Vagina (tissue), 2 donors: ENCODE measurements at places on chromosomes 7 and 10. TPM values are rescaled to one million over a fixed set of nuclear protein-coding genes. Genes with fewer than 3 reads are reported as not detected.

DNA sequence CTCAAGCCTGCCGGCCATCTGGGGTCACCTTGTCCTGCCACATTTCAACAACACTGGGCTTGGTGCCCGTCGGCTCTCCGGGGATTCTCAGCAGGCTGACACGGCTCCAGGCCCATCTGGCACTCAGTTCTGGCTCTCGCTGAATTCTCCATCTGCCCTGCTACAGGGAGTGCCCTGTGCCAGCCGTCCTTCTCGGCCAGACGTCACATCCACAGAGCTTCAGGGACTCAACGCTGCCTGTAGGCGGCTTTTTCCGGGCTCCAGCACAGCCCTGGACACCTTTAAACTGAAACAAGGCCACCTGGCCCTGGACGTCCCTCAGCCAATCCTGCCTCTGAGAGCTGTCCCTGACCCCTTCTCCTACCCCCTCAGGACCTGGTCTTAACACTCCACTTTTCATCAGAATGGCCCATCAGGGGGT, 43.0 kb downstream of the TMEM130 start:
- no peak overlapping the region for H3K27ac ChIP-seq
- no peak overlapping the region for H3K4me3 ChIP-seq
- no peak for DNase-seq
- H3K36me3 ChIP-seq: no peaks in the 10 kb centered on the region
- no peaks in the 10 kb centered on the region for H3K27me3 ChIP-seq

DNA sequence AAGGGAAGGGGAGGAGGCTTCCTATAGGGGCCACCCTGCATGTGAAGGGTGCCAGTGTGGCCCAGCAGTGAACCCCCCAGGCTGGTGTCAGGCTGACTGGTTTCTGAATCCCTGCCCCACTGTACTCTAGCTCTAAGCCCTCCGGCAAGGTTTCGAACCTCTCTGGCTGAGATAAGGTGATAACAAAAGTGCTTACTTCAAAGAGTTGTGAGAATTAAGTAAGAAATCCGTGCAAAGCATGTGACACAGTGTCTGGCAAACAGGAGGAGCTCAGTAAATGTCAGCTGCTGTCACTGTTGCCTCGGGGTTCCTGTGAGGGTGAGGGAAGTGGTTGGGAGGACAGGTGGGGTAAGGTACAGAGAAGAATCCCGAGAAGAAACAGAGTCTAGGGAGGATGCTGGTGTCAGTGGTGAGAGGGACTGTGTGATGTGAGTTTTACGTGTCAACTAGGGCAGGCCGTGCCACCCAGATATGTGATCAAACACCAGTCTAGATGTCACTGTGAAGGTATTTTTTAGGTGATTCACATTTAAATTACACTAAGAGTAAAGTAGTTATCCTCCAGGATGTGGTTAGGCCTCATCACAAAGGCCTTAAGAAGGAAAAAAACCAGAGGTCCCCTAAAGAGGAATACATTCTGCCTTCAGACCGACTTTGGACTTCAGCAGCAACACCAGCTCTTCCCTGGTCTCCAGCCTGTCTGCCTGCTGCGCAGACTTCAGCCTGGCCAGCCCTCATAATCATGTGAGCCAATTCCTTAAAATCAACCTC, 64.4 kb downstream of the BPGM start:
- no peaks in the 10 kb centered on the region for H3K27me3 ChIP-seq
- H3K27ac ChIP-seq: peak overlapping the region; percentile 25
- no peak for DNase-seq
- H3K4me3 ChIP-seq: no peak overlapping the region

NKX1-2 gene
- total RNA-seq: 0.98 TPM

GRCh38 chr10:52071814-52072213, 242.3 kb upstream of the DKK1 start:
- H3K27ac ChIP-seq: no peak overlapping the region
- H3K36me3 ChIP-seq: no peaks in the 10 kb centered on the region

DNA sequence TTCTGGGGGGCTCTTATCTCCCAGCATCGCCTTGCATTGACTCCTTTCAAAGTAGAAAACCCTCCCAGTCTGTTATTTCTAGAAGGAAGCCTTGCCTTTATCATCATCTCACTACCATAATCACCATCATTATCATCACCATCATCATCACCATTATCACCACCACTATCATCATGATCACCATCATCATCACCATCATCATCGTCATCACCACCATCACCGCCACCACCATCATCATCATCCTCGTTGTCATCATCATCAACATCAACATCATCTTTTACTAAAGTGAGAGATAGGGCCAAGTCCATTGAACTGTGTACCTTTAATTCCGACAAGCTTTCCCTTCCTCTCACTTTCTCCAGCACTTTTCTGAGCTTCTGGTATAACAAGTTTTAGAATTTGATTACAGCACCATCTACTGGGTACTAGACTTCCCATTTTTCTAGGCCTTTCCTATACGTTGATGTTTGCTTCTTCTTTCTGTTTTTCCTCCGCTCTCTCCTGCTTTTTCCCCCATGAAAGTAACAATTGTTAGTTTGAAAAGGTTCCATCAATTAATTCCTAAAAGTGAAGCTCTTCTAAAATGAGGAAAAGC, 226.4 kb downstream of the BUB3 start:
- H3K27ac ChIP-seq: no peak overlapping the region
- no peaks in the 10 kb centered on the region for H3K36me3 ChIP-seq
- H3K4me3 ChIP-seq: no peak overlapping the region
- no peak for DNase-seq
- H3K4me1 ChIP-seq: no peaks in the 10 kb centered on the region

GRCh38 chr7:66033471-66034385, 41.9 kb upstream of the ASL start:
- no peak overlapping the region for H3K4me3 ChIP-seq
- DNase-seq: no peak
- H3K4me1 ChIP-seq: no peaks in the 10 kb centered on the region
- no peak overlapping the region for H3K27ac ChIP-seq
- no peaks in the 10 kb centered on the region for H3K36me3 ChIP-seq

- no peak overlapping the region for H3K4me3 ChIP-seq
- H3K27me3 ChIP-seq: no peaks in the 10 kb centered on the region
- no peak for DNase-seq
- no peaks in the 10 kb centered on the region for H3K4me1 ChIP-seq
- H3K36me3 ChIP-seq: no peaks in the 10 kb centered on the region
- no peak overlapping the region for H3K27ac ChIP-seq
These were observed 77.5 kb upstream of the GDF10 start for GRCh38 chr10:47222461-47222860.

ZYX gene
- 86.2 TPM for total RNA-seq
